DMS79 (cell line): ENCODE measurements at places on chromosomes 7 and 10.

GRCh38 chr10:120684226-120684625 lies 166.9 kb upstream of the WDR11 start:
- no peak for DNase-seq

GRCh38 chr7:73366127-73366526 lies 38.2 kb downstream of the FKBP6 start:
- DNase-seq = no peak

DNA sequence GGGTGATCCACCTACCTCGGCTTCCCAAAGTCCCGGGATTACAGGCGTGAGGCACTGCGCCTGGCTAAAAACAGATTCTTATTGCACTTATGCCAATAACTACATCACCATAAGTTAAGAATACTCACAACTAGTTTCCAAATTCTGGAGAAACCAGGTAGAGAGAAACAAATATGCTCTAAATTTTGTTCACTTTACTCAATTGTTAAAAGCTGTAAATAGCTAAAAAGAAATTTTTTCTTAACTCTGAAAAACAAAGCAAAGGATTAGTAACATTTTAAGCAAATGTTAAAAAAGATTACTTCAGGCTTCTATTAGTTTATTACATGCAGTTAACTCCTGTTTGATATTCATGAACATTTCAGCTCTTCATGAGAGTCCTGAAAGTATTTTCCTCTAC lies 28.3 kb upstream of the ZMIZ2 start:
- no peak for DNase-seq

GRCh38 chr10:98684019-98684899 lies 237.5 kb upstream of the HPS1 start:
- DNase-seq = no peak
